ENCODE measurements at places on chromosomes 4 and X.

DNA sequence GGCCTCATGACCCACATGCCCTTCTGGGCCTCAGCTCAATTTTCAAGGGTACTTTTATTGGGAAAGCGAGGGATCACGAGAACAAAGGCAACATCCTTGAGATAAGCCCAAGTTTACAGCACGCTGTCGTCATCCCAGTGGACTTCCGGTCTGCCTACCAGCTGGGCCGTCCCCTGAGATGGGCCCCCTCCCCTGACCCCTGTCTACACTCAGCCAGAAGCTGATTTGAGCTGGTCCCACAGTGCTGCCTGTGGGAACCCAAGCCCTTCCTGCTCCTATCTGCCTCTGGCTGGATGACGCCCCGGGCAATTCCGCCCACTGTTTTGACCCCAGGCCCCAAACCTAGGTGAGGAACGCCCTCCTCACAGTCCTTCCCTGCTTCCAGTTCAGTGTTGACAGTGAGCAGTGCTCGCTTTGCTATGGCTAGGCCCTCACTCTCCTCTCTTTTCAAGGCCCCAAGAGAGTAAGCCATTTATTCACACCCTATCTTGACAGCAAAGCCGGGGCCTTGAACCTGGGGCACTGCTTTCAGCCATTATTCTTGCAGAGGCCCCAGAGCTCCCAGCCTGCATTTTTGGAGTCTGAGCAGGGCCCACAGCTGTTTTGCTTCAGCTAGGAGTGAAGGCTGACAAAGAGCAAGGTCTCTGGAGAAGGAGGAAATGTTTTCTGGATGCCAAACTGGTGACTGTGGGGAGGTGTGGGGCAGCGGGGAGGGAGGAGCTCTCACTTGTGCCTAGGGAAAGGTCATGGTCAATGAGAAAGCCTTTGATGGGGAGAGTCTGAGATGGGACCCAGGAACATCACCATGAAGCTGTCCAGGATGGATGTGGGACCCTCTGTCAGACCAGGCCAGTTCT, 164.6 kb upstream of the BCOR start:
- no peak overlapping the region for H3K4me3 ChIP-seq
- no peak overlapping the region for H3K27ac ChIP-seq
- DNase-seq = peak; percentile 32
- H3K4me1 ChIP-seq = no peaks in the 10 kb centered on the region
- no peaks in the 10 kb centered on the region for H3K27me3 ChIP-seq

- no peaks in the 10 kb centered on the region for H3K36me3 ChIP-seq
- no peak overlapping the region for H3K27ac ChIP-seq
Observed at GRCh38 chr4:28267166-28267565, 1406.5 kb downstream of the STIM2 start.

DNA sequence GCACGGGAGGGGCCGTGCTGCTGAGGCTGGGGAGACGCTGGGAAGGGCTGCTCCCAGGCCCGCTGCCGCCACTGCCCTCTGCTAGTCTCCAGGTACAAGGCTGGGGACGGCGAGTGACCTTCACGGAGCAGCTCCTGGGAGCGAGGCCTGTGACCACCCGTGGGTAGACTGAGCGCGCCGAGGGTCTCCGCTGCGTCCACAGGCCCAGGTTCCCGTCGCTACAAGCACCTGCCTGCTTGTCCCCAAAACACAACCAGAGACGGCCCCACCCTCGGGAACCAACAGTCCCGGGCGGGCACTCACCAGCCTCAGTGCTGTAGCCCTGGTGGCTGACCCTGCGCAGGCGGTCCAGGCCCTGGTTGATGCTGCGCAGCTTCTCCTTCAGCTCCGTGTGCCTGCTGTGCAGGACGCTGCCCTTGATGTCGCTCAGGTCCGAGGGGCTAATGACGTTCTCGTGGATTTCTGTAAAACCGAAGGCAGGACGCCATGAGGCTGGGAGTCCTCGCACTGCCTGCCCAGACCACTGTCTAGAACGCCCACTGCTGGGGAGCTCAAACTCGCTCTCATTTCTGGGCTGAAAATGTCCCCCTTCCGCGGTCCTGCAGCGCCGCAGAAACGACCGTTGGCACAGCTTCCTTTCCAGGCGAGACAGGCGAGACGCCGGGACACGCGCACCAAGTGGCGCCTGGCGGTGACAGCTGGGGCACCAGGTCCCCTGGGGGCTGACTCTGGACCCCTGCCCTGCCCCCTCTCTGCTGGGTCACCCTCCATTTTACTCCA, 14.3 kb downstream of the LRPAP1 start:
- H3K4me3 ChIP-seq = no peak overlapping the region
- H3K27me3 ChIP-seq = no peaks in the 10 kb centered on the region
- no peak for DNase-seq
- H3K4me1 ChIP-seq = no peaks in the 10 kb centered on the region
- H3K36me3 ChIP-seq = no peaks in the 10 kb centered on the region

DNA sequence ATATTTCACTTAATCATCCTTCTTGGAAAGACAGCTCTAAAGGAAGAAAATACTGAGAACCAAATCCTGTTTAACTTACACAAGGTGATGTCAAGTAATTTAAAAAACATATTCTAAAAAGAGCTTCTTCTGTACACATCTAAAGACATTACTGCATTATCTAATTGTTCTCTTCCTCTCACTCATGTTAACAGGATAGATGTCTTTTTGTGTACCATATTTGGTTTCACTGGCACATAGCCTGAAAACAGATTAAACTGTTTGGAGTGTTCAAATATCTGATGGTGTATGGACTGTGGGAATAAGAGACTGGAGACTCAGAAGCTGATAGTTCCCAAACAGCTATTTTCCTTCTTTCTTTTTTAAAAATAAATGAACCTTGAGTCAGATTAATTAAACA, 213.3 kb upstream of the MAB21L2 start:
- H3K36me3 ChIP-seq = no peaks in the 10 kb centered on the region
- no peak overlapping the region for H3K4me3 ChIP-seq
- H3K27ac ChIP-seq = no peak overlapping the region
- DNase-seq = no peak

DNA sequence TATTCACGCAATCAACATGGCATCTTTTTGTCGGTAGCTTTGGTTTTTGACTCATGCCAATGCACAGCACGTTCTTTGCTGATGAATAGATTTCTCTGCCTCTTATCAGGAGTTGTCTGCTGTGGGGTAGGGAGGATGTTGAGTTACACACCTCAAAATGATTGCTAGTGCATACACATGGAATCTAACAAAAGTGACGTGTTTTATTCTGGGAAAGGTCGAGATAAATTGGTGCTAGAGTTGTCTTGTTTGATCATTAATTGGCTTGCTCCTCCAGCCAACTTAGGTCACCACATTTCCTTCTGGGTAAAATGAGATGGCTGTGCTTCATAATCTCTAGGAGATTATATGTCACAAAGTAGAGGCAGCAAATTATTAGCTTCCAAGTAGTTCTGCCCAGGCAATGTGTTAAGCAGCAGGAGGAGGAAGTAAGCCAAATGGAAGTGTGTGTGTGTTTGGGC, 3.9 kb downstream of the RAB9A start:
- H3K36me3 ChIP-seq = no peaks in the 10 kb centered on the region
- no peak for DNase-seq
- H3K27me3 ChIP-seq = no peaks in the 10 kb centered on the region
- H3K4me1 ChIP-seq = peaks cover 3% of the 10 kb centered on the region

- peaks cover 14% of the 10 kb centered on the region for H3K4me1 ChIP-seq
- H3K27me3 ChIP-seq = no peaks in the 10 kb centered on the region
- H3K27ac ChIP-seq = no peak overlapping the region
- H3K4me3 ChIP-seq = no peak overlapping the region
- H3K36me3 ChIP-seq = no peaks in the 10 kb centered on the region
- DNase-seq = no peak
Observed at GRCh38 chrX:154539077-154539476, 7.6 kb downstream of the G6PD start.

DNA sequence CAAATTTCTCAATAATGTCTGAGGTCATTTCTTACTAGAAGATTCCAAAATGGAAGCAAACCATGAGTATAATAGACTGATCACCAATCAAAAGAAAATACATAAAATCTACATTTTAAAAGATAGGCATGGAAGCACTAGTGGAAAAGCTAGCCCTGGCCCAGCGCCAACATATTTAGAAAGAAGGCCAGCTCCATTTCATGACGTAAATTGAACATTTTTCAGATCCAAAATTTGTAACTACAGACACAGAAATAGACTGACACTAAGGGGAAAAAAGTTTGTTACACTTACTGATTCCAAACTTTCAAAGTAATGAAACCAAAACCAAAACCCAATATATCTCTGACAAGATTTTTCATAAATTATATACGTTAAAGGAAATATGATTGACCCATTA, 117.7 kb downstream of the ADAMTS3 start:
- no peak overlapping the region for H3K4me3 ChIP-seq
- H3K27ac ChIP-seq = no peak overlapping the region
- peak; percentile 23 for DNase-seq
- H3K4me1 ChIP-seq = no peaks in the 10 kb centered on the region

- H3K4me3 ChIP-seq = no peak overlapping the region
- DNase-seq = no peak
- H3K27ac ChIP-seq = no peak overlapping the region
Observed at GRCh38 chr4:112823606-112824005, 186.7 kb downstream of the LARP7 start.

GRCh38 chr4:79609817-79610216, 201.8 kb upstream of the GK2 start:
- no peak overlapping the region for H3K4me3 ChIP-seq
- DNase-seq = no peak
- H3K27ac ChIP-seq = no peak overlapping the region
- no peaks in the 10 kb centered on the region for H3K27me3 ChIP-seq
- no peaks in the 10 kb centered on the region for H3K36me3 ChIP-seq
- no peaks in the 10 kb centered on the region for H3K4me1 ChIP-seq

- H3K36me3 ChIP-seq = no peaks in the 10 kb centered on the region
- peaks cover 4% of the 10 kb centered on the region for H3K4me1 ChIP-seq
- peak overlapping the region; percentile 98 for H3K27ac ChIP-seq
Observed at GRCh38 chr4:147736458-147736857, 4.6 kb downstream of the ARHGAP10 start.

DNA sequence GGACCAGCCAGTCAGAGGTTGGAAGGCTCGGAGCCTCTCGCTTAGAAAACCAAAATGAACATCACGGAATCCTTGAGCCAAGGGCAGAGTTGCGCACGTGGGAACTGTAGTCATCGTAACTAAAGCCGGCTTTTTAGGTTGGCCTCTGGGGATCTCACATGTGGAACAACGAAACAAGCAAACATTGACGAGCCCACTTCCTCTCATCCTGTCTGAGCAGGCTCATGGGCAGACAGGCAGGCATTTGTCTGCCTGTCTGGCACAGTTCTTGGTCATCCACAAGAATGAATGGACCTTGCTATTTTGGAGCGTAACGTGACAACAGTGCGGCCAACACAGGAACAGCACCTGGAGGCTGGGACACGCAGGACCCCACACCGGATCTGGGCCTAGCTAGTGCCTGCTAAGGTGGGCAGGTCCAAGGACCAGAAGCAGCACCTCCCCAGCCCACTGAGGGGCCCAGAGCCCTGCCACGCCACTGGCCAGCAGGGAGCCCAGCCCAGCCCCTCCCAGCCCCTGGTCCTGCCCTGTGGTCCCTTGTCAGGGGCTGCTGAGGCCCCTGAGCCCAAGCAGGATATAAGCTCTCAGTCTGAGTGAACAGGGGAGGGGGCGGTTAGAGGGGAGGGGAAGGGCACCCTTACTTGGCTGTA, 9.2 kb upstream of the TREX2 start:
- no peak for DNase-seq
- H3K4me1 ChIP-seq = no peaks in the 10 kb centered on the region
- H3K36me3 ChIP-seq = no peaks in the 10 kb centered on the region
- H3K27ac ChIP-seq = no peak overlapping the region
- no peaks in the 10 kb centered on the region for H3K27me3 ChIP-seq

- H3K27me3 ChIP-seq = no peaks in the 10 kb centered on the region
- no peak overlapping the region for H3K4me3 ChIP-seq
- H3K27ac ChIP-seq = no peak overlapping the region
- H3K36me3 ChIP-seq = no peaks in the 10 kb centered on the region
- H3K4me1 ChIP-seq = no peaks in the 10 kb centered on the region
Observed at GRCh38 chrX:70494441-70494840, 49.8 kb downstream of the DLG3 start.

DNA sequence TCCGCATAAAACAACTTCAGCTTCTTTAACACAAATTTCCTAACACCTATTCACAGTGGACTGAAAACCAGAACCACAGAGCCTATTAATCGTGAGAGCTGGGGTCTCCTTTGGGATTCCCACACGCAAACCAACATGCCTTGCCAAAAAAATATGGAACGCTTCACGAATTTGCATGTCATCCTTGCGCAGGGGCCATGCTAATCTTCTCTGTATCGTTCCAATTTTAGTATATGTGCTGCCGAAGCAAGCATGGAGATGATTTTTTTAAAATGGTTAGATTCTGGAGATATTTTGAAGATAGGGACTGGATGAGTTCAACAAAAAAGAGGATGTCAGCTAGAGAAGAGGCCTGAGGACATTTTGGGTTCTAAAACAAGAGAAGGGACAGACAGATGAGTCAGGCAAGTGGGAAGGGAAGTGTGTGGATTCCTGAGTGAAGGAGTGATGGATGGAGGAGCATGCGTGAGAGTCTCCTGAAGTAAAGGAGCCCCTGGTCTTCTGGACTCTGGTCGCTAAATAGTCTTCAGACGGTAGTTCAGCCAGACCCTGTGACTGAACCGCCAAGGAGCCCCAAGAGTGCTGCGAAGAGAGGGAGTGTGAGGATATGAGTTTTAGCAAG, 9.5 kb upstream of the GATA1 start:
- H3K27ac ChIP-seq = no peak overlapping the region
- H3K4me1 ChIP-seq = no peaks in the 10 kb centered on the region
- no peak for DNase-seq
- no peaks in the 10 kb centered on the region for H3K27me3 ChIP-seq

DNA sequence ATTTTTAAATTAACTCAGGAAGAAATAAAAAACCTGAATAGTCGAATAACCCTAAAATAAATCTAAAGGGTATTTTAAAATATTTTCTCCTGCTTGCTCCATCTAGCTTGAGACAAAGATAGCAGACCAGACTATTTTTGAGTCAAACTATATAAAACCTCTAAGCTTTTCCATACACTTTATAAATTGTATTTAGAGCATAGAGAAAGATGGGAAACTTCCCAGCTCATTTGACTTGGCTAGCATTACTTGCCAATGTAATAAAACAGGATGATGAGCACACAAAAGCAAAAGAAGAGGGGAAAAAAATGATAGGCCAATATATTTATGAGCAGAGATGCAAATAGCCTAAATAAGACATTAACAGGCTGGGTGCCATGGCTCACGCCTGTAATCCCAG, 117.1 kb downstream of the ANAPC4 start:
- no peak overlapping the region for H3K4me3 ChIP-seq
- no peaks in the 10 kb centered on the region for H3K27me3 ChIP-seq
- H3K36me3 ChIP-seq = no peaks in the 10 kb centered on the region
- H3K27ac ChIP-seq = no peak overlapping the region
- DNase-seq = no peak

DNA sequence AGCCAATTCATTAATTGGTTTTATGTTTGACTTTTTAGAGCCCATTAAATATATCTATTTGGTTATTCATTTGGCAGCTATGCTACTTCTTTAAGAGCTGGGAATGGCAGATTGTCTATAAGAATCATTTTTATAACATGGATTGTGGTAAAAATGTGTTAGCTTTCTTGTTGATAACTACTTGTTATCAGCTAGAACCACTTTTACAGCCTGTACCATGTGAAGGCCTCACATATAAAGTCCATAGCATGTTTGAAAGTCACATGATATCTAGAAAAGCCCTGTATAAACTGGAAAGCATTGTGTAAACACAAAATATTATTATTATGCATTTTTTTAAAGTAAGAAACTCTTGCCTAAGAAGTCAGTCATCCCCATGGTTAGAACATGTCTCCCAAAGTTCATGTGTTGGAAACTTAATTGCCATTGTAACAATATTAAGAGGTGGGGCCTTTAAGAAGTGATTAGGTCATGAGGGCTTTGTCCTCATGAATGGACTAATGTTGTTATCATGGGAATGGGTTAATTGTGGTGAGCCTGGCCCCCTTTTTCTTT, 110.9 kb upstream of the BMP2K start:
- DNase-seq = no peak
- no peaks in the 10 kb centered on the region for H3K36me3 ChIP-seq
- no peaks in the 10 kb centered on the region for H3K4me1 ChIP-seq
